ENCODE measurements at places on chromosomes 5 and 9. TPM values are rescaled to one million over a fixed set of nuclear protein-coding genes. Genes with fewer than 3 reads are reported as not detected.

The SEMA6A gene
- 424 TPM for total RNA-seq

- no peak for DNase-seq
These were observed 291.2 kb downstream of the ARHGAP26 start for GRCh38 chr5:143061161-143061945.

DNA sequence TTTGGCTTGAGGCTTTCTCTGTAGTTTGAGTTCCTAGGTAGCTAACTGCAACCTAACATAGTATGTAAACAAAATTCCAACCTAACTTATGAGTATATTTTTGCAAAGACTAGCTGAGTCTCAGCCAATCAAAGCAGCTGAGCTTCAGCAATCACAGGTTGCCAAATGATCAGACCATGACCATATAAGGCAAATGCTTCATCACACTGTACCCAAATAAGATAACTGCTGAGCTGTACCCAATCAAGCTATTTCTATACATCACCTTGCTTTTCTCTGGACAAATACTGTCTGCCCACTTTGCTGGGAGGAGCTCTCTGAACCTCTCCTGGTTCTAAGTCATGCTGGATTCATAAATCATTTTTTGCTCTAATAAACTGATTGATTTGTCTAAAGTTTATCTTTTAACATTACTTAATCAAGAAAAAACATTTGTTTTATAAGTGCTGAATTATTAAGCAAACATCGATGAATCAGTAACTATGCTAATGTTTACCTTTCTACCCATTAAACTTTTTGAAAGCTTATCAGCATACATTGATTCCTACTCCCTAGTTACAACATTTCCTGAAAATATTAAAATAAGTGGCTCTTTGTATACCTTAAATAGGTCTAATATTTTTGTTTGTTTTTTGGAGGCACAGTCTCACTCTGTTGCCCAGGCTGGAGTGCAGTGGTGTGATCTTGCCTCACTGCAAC is 129.7 kb upstream of the PCA3 start:
- DNase-seq, result no peak

The AMBP gene
- total RNA-seq, result 0.29 TPM

The OXCT1 gene
- 24.7 TPM for total RNA-seq

DNA sequence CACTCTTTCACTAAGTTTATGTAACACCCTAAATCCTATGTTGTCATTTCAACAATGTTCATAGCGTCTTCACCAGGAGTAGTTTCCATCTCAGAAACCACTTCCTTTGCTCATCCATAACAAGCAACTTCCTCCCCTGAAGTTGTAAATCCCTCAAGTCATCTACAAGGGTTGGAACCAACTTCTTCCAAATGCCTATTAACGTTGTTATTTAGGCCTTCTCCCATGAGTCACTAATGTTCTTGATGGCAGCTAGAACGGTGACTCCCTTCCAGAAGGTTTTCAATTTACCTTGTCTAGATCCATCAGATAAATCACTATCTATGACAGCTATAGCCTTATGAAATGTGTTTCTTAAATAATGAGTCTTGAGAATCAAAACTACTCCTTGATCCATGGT is 73.3 kb upstream of the TARS1 start:
- DNase-seq, result no peak

GRCh38 chr5:157279605-157280239 is 13.8 kb downstream of the CYFIP2 start:
- no peak for DNase-seq

DNA sequence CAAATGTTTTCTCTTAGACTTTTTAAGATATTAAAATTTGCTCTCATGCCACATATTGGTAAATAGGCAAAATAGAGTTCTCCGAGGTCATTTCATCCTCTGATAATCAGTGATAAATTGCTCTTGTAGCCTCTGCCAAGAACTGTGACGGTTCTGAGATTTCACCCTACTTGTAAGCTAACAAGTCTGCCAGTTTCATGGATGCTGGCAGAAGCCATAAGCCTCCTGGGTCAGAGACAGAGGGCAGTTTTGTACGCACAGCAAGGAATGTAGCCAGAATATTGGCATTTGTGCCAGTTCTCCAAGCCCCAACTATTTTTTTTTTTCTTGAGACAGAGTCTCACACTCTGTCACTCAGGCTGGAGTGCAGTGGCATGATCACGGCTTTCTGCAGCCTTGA is 945.0 kb upstream of the WWC1 start:
- no peak for DNase-seq

GRCh38 chr9:7216004-7216841 is 458.4 kb downstream of the KDM4C start:
- no peak for DNase-seq

Measured in glutamatergic neuron (in vitro differentiated cells).